ENCODE measurements at places on chromosomes 2 and 18.

GRCh38 chr2:42842466-42842865, 50.1 kb upstream of the HAAO start:
- DNase-seq, result no peak

- DNase-seq, result no peak
Observed at GRCh38 chr2:181128199-181128598, 147.8 kb downstream of the UBE2E3 start.

DNA sequence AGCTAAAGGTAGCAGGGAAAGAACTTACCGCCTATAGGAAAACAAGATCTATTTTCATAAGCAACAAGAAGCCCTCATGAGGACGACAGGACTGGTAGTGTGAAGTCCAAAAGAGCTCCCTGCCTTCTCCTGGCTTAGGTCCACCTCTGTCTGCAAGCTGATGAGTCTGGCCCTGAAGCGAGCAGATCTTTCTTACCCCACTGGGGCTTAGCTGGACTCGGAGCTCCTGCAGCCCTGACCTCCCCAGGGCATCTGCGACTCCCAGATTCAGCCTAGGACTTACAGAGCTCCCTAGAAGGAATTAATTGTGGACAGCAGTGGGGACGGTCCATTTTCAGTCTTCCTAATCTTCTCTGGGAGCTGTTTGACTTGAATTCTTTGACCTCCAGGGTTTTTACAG, 53.7 kb downstream of the MCFD2 start:
- no peak for DNase-seq

GRCh38 chr18:61579581-61579980, 246.4 kb downstream of the CDH20 start:
- no peak for DNase-seq

DNA sequence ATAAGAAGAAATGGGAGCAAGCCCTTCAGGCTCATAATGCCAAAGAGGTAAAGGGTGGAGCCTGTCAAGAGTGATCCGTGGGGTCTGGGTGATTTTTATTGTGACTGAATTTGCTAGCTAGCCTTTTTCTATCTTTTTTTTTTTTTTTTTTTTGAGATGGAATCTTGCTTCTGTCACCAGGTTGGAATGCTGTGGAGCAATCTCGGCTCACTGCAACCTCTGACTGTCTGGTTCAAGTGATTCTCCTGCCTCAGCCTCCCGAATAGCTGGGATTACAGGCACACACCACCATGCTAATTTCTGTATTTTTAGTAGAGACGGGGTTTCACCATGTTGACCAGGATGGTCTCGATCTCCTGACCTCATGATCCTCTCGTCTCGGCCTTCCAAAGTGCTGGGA, 29.1 kb downstream of the DRC1 start:
- DNase-seq, result no peak

DNA sequence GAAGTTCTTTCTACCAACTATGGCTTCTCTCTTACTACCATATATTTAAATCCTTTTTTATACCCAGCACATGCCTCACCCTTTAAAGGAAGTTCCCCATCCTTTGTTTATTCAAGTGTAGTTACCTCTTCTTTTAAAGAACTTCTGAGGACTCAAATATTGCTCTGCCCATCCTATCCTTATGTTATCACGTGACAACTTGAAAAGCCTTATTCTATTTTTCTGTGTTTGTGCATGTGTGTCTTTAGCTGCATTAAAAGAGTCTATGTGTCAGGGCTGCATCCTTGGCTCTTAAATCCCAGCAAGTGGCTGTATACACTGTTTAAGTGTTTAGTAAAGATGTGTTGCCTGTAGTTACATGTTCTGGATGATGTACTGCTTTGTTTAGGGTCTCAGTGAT, 22.5 kb downstream of the FSHR start:
- no peak for DNase-seq
